ENCODE measurements at places on chromosomes 2 and 18.
A peak's percentile ranks its signal among the peaks of the same experiment; 100 is the strongest.

DNA sequence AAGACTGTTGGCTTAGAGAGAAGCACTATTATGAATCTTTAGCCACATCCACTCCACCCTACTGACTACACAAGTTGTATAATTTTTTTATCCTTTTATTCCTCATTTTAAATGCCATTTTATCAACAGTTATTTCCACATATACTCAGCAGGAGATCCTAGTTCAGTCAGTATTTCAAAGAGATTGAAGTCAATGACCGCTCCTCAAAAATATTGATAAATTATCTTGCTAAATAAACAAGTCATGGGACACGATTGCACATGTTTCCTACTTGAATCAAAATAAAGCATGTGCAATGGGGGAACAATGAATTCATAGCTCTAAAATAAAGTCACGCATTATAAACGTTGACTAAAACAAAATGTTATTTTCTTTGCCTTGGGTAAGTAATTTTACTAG, 496.5 kb downstream of the LRRTM4 start:
- no peak for DNase-seq

GRCh38 chr2:237546040-237546875, 20.1 kb upstream of the PRLH start:
- DNase-seq, result no peak

GRCh38 chr2:107804608-107805498, 21.8 kb upstream of the RGPD4 start:
- no peak for DNase-seq

- no peak for DNase-seq
Observed at GRCh38 chr18:3121259-3121658, 98.5 kb downstream of the MYOM1 start.

DNA sequence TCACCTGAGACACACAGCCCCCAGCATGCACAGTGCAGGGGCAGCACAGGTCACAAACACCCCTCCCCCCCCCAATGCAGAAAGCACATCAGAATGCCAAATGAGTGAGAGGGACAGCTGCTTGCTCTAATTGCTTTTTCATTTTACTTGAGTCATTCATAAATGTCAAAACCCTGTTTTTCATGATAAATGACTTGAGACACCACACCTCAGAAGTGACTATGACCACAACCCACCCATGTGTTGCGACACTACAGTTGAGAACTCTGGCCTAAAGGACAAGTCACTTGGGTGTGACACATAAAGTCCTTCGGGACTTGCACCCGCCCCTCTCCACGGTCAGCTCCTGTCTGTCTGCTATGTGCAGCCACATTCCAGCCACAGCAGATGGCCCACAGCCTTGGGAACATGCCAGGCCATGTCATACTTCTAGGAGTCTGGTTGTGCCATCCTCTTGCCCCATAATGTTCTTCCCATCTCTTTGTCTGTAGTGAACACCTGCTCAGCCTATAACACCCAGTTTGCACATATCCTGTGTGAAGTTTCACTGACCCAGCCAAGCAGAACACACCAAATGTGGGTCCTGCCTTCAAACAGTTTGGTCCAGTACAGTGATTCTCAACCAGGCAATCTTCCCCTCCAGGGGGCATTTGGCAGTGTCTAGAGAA, 30.2 kb upstream of the RIOK3 start:
- DNase-seq, result no peak

GRCh38 chr2:113672326-113672932, 45.4 kb downstream of the RABL2A start:
- no peak for DNase-seq

DNA sequence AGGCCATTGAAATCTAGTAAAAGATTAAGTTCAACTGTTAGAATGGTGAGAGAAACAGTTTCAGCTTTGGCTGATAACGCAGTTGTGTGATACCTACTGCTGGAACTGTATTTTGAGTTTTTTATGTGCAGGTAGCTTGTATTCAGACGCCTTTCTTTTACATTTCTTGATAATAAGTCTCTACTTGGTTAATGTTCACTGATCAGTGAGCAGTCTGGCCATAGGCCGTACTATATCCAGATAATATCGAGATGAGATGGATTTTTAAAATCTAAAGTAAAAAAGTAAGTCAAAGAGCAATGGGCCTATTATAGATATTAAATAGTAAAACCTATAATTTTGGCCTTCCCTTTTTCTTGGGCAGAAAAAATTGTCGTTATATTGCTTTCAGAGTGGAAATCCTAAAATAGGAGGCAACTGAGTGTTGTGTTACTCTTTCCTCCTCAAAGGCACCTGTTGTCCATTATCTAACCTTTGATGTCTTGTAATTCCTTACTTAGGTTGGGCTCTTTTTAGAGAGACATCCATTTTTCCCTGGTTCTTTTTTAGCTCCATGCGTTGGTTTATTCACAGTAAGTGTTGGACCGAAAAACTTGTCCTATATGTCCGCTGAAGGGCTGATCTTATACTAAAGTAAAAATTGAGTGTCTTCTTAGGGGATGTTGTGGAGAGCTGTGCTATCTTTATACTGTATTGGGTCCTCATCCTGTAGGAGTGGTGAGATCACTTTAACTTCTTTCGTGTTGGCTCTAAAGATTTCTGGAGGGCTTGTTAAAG, 1.7 kb downstream of the EML4 start:
- no peak for DNase-seq

DNA sequence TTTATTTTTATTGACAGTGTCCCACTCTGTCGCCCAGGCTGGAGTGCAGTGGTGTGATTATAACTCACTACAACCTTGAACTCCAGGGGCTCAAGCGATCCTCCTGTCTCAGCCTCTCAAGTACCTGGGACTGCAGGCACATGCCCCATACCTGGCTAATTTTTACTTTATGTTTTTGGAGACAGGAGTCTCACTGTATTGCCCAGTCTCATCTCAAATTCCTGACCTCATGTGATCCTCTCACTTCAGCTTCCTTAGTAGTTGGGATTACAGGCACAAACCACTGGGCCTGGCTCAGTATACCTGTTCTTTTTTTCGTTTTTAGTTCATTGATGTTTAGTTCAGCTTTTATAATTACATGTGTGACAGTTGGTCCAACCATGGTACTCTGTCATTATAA, 40.1 kb upstream of the SNORC start:
- no peak for DNase-seq

DNA sequence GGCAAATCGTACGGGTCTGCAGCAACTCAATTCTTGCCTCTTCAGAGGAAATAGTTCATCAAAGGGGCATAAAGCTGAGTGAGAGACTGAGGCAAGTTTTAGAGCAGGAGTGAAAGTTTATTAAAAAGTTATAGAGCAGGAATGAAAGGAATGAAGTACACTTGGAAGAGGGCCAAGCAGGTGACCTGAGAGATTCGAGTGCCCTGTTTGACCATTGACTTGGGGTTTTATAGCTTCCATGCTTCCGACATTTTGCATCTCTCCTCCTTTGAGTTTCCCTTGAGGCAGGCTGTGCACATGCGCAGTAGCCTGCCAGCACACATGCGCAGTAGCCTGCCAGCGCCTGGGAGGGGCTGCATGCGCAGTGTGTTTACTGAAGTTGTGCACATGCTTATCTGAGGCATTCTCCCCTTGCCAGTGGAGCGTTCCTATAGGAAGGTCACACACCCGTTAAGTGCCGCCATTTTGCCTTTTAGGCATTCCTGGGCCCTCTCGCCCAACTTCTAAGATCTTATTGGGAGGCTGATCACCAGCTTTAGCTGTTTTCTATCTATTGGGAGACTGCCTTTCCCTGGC, 265.5 kb upstream of the MGAT5 start:
- DNase-seq, result no peak

GRCh38 chr2:30511122-30512083, 64.4 kb downstream of the LCLAT1 start:
- peak; percentile 25 for DNase-seq

DNA sequence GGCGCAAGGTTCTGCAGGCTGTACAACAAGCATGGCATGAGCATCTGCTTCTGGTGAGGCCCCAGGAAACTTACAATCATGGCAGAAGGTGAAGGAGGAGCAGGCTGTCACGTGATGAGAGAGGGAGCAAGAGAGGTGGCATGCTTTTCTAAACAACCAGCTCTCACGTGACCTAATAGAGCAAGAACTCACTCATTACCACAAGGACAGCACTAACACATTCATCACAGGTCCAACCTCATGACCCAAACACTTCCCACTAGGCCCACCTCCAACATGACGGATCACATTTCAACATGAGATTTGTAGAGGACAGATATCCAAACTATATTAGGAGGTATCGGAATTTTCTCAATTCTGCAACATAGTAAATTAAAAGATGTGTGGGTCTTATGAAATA, 108.8 kb upstream of the DLX2 start:
- DNase-seq, result no peak

DNA sequence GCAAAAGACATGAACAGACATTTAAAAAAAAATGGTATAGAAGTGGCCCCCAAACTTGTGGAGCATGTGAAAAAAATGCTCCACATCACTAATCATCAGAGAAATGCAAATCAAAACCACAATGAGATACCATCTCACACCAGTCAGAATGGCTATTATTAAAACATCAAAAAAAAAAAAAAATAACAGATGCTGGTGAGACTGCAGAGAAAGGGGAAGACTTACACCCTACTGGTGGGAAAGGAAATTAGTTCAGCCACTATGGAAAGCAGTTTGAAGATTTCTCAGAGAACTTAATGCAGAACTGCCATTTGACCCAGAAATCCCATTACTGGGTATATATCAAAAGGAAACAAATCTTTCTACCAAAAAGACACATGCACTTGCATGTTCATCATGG, 164.8 kb downstream of the RIT2 start:
- no peak for DNase-seq

GRCh38 chr2:57685032-57685431, 361.6 kb upstream of the VRK2 start:
- no peak for DNase-seq

- DNase-seq, result no peak
Observed at GRCh38 chr18:54734059-54734458, 94.2 kb upstream of the RAB27B start.

DNA sequence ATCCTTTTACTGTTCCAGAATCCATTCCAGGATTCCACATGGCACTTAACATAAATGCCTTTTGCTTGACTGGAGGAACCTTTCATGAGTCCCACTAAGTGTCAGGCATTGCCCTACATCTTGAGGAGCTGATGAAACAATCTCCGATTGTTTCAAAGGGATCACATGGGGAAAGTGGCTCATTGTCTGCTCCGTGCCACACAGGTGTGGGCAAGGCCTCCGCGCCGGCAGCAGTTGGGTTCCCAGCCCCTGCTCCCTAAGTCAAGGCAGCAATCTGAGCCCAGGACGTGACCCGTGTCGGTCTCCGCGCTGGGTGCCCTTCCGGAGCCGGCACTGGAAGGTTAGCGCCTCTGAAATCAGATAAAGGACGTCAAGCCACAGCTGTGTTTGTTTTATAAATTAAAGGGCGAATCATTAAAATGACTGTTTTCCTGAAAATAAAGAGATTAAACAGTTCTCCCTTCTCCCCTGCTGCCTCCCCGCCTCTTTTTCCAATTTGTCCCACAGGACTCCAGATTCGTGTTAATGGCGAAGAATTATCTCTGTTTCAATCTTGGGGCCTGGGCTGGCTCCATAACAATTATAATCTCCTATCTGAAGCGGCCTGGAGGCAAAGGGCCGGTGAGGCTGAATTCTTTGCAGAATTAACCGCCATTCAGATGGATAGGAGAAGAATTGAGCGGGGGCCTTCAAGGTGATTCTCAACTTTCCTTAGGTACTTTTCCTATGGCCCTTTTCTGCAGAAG, 84.3 kb upstream of the FZD7 start:
- no peak for DNase-seq

- DNase-seq, result no peak
Observed at GRCh38 chr2:120004254-120004653, 8.6 kb upstream of the EPB41L5 start.

DNA sequence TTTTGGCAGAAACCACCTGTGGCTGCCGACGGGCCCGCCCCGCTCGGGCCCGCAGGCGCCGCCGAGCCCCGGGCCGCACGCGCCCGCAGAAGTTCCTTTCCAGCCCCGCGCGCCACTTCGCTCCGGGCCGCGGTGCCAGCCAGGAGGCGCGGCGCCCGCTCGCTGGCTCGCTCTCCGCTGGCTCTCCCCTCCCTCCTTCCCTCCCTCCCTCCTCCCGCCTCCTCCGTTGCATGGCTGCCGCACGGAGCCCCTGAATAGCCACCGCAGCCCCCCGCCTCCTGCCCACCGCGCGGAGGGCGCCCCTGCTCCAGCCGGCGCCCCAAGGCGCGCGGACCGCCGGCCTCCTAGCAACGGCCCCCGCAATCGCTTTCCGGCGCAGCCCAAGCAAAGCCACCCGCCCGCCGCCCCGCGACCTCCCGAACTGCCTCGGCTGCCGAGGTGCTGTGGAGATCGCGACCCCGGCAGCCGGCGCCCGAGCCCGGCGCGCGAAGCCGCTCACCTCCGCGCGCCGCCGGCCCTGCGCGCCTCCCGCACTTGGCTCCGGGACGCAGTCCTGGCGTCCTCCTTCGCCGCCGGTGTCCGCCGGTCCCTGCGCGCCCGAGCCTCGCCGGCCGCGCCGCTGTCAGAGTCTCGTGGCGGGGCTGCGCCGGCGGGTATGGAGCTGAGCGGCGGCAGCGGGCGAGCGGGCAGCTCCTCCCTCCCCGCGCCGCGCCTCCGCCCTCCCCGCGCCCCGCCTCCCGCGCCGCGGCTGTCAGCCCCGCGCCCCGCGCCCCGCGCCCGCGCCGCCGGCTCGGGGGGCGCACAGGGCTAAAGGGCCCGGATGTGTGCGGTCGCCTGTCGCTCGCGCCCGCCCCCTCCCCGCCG, at the start of gene ZBTB7C:
ZBTB7C (minus strand) TSS at position 657 of the 864 bp plus-strand sequence.
- DNase-seq, result no peak

DNA sequence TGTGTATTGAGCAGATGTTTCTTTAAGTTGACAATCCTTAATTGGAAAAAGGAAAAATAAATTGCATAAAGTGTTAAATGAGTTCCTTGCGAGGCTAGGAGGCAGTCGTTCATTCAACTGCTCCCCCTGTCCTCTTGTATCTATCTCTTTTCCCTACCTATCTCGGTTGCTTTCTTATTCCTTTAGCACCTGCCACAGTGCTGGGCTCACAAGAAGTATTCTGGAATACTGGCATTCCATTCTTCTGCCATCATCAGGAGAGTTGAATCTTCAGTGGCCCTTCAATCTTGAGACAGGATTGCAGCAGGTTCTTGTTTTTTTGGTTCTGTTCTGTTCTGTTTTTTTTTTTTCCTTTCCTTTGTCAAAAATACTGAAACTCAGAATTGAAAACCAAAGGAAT, 143.1 kb upstream of the AQP4 start:
- DNase-seq, result no peak

- DNase-seq, result no peak
Observed at GRCh38 chr2:209424199-209424701, 403 bp downstream of the MAP2 start.

GRCh38 chr18:25827228-25827627, 263.2 kb downstream of the SS18 start:
- DNase-seq, result no peak
